ENCODE measurements at places on chromosomes 4 and X. TPM values are rescaled to one million over a fixed set of nuclear protein-coding genes. Genes with fewer than 3 reads are reported as not detected.

The RRH gene
- not detected for total RNA-seq

- no peak for DNase-seq
These were observed 2.0 kb downstream of the GPC3 start for GRCh38 chrX:133983256-133983973.

- no peak for DNase-seq
These were observed 158.3 kb upstream of the TAPT1 start for GRCh38 chr4:16384576-16384975.

The MXRA5 gene
- not detected for total RNA-seq

GRCh38 chr4:88467392-88467791, 10.5 kb downstream of the HERC5 start:
- no peak for DNase-seq

DNA sequence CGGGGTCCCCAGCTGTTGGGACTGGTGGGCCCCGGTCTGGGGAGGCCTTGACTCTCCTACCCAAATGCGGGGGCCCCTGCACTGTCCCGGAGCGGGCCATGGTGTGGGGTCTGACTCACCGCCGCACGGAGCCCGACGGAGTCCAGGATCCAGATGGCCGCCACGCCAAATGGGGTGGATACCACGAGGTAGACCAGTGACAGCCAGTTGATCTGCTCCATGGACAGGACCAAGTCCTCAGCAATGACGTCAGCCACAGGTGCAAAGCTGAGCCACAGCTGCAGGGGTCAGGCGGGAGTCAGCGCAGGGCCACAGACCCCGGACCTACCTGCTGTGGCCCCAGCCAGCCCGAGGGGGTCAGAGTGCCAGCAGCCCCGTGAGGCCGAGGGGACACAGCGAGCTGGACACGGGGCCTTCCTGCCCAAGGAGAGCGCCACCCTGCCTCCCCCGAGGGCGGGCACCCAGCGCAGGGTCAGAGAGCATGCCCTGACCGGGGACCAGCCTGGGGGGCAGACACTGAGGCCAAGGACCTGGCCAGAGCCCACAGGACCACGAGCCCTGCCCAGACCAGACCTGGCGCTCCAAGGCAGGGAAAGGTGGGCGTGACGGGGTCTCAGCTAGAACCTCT, 2.4 kb downstream of the SLC49A3 start:
- DNase-seq: no peak

- no peak for DNase-seq
These were observed 4.8 kb downstream of the PPP2R2C start for GRCh38 chr4:6467600-6467999.

- DNase-seq: no peak
These were observed 37.5 kb downstream of the SPINK2 start for GRCh38 chr4:56783986-56784385.

The SLC34A2 gene
- total RNA-seq: not detected

GRCh38 chrX:52608961-52609360, 45.7 kb downstream of the SSX7 start:
- no peak for DNase-seq
